Activated CD4-positive, CD25-positive, alpha-beta regulatory T cell (primary cell): ENCODE measurements at places on chromosomes 3 and 15.

GRCh38 chr15:100596792-100597191 lies 5.2 kb downstream of the LINS1 start:
- DNase-seq, result peak; percentile 77

- no peak for DNase-seq
These were observed 5.2 kb upstream of the CPLX3 start for GRCh38 chr15:74821091-74821789.

GRCh38 chr15:96807361-96807760 lies 476.9 kb downstream of the NR2F2 start:
- no peak for DNase-seq

- DNase-seq, result no peak
These were observed 81.6 kb downstream of the PPCDC start for GRCh38 chr15:75104804-75105557.
